ENCODE measurements at places on chromosomes 5 and 9.
A peak's percentile ranks its signal among the peaks of the same experiment; 100 is the strongest.

DNA sequence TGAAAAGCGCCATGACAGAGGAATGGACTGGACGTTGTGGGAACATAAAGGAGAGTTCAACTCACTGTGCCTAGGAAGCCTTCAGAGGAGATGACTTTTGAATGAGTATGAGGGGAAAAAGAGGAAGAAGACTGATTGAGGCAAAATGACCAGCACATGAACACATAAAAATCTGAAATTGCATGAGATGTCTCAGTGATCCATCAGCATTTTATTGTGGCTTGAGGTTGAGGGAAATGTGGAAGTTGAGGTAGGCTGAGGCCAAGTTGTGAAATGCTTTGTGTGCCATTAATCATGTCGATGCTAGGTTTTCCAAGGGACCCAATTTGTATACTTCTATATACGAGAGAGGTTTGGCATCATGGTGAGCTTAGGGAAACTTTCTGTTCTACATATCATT is 140.9 kb upstream of the TLX3 start:
- no peak for DNase-seq

GRCh38 chr9:6409811-6410210 is 3.2 kb upstream of the UHRF2 start:
- DNase-seq: no peak

DNA sequence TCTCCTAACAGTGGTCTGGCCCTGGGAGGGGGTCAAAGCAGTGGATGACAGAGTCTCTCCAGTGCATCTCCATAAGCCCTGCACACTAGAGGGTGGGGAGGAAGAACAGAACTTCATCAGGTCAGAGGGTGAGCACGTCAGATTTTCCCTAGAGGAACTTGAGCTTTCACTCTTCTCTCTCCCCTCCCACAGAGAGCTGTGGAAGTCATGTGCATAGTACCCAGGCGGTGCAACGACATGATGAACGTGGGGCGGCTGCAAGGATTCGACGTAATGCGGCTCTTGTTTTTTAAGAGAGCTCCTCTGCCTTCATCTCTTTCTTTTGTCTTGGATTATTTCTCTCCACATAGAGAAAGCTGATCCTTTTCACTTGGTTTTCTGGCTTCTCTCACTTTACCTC is 100.2 kb upstream of the OTULINL start:
- no peak for DNase-seq

GRCh38 chr5:135670588-135670987 is 91.8 kb upstream of the CXCL14 start:
- DNase-seq: no peak

DNA sequence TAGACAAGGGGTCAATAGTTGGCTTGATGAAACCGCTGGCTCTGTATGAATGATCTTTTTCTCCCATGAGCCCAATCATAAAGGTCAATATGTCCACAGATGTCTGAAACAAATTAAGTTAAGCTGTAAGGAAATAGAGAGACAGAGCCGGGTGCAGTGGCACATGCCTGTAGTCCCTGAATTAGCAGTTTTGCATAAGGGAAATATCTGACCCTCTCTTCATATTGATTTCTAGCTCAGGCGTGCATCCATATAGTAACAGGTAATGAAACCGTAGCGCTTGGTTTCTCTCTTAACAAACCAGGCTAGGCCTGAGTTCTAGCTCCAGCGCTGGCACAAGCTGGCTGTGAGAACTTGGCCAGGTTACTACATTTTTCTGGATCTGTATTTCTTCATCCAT is 118.1 kb upstream of the ERCC6L2 start:
- DNase-seq: no peak

- DNase-seq: no peak
Measured at GRCh38 chr5:125199968-125200865, 453.8 kb upstream of the ZNF608 start.

- DNase-seq: no peak
Measured at GRCh38 chr9:77563174-77563573, 84.9 kb downstream of the GNA14 start.

- no peak for DNase-seq
Measured at GRCh38 chr9:29974197-29974596, 2400.9 kb upstream of the C9orf72 start.

DNA sequence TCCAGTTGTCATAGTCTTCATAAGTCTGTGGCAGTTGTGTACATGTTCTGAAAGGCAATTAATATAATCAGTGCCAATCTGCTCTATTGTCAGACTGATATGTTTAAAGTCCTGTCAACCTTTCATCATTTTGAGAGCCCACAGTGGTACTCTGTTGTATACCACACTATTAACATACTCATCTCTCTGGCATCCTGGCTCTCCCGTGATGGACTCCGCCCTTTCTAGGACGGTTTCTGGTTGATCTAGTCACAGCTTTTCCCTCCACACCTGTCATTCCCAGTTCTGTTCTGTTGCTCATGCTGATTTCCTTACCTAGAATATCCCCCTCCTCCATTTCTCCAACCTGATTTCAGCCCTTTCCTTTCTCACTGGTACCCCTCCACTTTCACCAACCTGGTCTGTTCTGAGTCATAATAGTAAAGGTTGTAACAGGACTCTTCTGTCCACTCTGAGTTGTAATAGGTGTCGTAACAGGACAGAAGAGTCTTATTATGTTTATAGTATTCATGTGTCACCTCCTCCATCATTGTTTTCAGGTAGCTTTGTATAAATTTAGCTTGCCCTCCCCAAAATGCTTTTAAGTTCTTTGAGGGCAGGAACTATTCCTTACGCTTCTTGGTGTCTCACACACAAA is 4.1 kb downstream of the PTCD2 start:
- no peak for DNase-seq

DNA sequence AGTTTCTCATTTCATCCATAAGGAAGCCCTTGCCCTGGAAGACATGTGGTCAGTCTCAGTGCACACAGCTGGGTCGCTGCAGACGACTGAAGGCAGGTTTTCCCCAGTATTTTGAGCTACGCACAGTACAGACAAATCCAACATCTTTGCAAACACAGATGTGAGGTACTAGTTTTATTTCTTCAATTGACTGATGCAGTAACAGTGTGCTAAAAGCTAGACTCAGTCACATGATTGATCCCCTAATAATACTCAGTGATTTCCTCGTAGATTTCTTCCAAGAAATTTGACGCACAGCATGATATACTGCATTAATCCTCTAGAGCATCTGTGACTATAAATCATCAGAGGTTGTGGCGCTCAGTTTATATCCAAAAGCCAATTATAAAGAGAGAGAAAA is 346.1 kb downstream of the DIRAS2 start:
- no peak for DNase-seq

DNA sequence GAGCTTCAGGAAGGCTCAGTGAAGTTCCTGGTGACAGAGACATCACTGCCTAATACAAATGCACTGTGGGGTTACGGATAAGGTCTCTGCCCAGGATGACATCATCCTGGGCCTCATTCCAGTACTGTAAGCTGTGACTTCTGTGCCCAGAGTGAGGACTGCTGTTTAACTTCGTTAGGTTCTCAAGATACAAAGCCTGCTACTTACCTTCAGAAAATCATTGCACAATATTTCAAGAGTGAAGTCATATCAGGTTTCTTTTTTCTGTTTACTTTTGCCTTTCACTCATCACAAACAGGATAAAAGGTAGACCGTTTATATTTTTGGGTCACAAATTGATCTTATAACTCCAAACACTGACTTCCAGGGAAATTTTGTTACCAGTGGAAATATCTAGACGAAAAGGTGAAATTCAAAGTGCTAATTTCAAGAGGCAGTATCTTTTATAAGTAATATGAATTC is 241.2 kb downstream of the PIK3R1 start:
- no peak for DNase-seq

DNA sequence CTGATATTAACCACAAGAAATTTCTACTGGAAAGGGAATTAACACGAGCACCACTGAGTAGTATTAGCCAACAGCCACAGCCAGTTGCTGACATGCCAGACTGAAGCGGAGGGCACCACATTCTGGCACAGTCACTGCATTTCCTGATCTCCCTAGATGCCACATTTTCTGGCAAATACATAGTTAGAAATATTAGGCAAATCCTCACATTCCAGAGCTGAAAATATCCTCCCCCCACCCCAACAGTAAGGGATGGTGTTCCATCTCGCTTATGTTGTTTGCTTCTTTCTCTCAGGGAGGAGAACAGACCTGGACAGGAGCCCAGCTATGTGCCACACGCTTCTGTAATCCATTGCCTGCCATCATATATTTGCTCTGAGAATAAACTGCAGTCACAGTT is 32.8 kb upstream of the MCTP1 start:
- no peak for DNase-seq

DNA sequence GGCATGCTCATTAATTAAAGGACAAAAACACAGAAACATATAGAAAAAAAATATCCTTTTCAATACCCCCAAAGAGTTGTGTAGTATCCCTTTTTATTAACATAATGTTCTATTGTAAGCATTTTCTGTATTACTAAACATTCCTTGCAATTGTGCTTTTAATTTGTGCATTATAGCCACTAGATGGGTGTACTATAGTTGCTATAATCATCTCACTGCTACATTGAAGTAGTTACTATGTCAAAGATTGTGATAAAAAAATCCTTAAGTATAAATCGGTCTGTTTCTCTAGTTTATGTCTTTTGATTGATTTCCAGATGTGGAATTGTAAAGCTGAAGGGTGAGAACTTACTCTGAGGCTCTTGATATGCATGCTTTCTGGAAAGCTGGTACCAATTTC is 21.4 kb downstream of the FREM1 start:
- DNase-seq: no peak

GRCh38 chr9:98332405-98332831 is 77.0 kb upstream of the TBC1D2 start:
- DNase-seq: no peak

DNA sequence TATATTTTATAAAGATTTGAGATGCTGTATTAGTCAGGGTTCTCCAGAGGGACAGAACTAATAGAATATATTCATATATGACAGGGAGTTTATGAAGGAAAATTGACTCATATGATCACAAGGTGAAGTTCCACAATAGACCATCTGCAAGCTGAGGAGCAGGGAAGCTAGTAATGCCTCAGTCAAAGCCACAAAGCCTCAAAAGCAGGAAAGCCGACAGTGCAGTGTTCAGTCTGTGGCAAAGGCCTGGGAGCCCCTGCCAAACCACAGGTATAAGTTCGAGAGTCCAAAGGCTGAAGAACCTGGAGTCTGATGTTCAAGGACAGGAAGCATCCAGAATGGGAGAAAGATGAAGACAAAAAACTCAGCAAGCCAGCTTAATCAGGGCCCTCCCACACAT is 382.2 kb downstream of the LRRC70 start:
- DNase-seq: no peak

DNA sequence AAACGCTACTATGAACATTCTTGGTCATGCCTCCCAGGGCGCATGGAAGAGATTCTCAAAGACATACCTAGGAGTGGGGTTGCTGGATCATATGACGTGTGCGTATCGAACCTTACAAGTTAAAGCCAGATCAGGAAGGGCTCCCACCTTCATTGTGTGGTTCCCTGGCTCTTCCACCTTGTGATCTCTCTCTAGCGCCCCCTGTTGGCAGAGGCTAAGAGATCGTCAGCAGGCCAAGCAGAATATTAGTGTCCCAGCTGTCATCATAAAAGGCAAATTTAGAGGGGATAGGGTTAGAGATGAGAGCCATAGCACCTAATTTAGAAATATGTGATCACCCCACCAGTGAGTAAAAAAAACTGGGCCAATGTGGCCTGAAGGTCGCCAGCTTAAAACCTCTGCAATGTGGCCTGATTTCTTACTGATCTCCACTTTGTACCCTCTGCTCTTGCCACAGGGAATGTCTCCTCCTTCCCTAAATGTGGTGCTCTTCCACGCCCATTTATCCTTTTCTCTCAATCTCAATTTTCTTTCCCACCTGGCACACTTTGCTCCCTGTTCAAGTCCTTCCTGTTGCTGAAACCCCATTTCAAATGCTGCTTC is 91.7 kb upstream of the SHB start:
- DNase-seq: peak; percentile 73

DNA sequence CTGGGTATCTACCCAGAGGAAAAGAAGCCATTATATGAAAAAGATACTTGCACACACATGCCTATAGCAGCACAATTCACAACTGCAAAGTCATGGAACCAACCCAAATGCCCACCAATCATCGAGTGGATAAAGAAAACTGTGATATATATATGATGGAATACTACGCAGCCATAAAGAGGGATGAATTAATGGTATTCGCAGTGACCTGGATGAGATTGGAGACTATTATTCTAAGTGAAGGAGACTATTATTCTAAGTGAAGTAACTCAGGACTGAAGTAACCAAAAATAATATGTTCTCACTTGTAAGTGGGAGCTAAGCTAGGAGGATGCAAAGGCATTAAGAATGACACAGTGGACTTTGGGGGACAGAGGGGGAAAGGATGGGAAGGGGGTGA is 30.0 kb upstream of the GABBR2 start:
- DNase-seq: no peak

DNA sequence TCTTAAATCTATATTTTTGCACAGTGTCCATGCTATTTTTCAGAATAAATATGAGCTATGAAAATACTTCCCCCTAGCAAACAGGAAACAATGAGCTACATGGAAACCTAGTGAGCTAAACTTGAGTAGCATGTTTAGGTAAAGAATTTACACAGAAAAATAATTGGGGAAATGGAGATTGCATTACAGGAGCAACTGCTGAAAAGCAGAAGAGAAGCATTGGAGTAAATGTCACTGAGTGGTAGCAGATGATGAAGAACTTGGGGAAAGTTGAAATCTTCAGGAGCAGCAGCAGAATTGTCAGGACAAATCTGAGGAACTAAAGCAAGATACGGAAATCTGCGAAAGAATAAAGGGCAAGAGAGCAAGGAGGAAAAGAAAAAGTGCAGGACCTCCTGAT is 610.3 kb downstream of the TLE1 start:
- DNase-seq: no peak

DNA sequence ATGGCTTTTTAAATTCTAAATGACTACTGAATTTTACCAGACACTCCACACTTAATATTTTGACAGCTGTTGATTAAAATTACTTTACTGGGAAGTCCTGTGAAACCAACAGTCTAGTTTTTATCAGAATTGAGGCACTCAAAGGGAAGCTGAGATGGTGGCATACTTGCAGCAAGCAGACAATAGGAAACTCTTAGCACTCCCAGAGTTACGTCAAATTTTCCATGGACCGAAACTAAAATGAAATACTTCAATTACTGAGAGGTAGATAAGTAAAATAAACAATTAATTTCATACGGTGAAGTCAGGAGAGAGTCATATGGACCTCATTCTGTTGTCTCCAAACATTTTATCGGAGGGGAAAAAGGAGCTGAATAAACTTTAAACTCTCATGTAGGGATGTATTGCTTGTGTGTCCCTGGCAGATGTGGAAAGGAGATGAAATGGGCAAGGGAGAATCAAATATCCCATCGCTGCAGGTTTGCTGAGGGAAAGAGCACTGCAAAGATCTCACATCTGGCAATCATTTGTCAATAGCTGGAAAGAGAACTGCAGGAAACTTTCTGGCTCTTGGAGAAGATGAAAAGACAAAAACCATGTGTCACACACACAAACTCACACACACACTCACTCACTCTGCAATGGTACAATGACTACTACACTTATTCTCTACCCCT is 189.4 kb downstream of the BNC2 start:
- no peak for DNase-seq

GRCh38 chr5:131286400-131286715 is 22.5 kb downstream of the CDC42SE2 start:
- DNase-seq: no peak

- DNase-seq: no peak
Measured at GRCh38 chr9:135061441-135061840, 26.0 kb upstream of the OLFM1 start.

Data from stimulated activated CD4-positive, alpha-beta T cell treated with anti-CD3 and anti-CD28 coated beads, Interleukin-2, amount 100 ng/mL, for 24 hours (primary cell).